ENCODE measurements at places on chromosomes 7 and 10.
A peak's percentile ranks its signal among the peaks of the same experiment; 100 is the strongest.

GRCh38 chr7:121428855-121429489, 32.9 kb upstream of the FAM3C start:
- no peak for DNase-seq

DNA sequence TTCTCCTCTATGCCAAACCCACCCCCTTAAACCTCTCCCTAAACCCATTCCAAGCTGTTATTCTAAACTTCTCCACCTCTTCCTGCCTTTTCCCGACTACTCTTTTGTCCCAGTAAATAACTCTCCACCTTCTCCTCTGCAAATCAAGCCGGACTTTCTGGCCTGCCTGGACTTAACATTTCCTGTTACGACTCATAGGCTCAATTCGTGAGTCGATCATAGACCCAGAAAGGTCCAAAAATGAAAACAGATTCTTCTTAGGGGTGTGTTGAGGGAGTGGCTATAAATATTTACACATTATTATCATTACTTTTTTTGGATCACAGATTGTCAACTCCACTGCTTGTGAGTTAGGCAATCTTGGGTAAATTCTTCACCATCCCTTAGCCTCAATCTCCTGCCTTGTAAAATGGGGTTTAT, 59.0 kb upstream of the HABP2 start:
- DNase-seq = no peak

GRCh38 chr10:125521721-125522680, 161.0 kb downstream of the TEX36 start:
- peak; percentile 63 for DNase-seq

DNA sequence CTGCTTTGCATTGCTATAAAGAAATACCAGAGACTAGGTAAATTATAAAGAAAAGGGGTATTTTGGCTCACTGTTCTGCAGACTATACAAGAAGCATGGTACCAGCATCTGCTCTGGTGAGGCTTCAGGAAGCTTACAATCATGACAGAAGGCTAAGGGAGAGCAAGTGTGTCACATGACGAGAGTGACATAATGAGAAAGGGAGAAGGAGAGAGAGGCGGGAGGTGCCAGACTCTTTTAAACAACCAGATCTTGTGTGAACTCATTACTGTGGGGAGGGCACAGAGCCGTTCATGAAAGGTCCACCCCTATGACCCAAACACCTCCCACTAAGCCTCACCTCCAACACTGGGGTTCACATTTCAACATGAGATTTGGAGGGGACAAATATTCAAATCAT, 59.0 kb upstream of the WNT16 start:
- no peak for DNase-seq

GRCh38 chr10:63250032-63250431, 116.9 kb downstream of the NRBF2 start:
- no peak for DNase-seq

GRCh38 chr10:101311185-101312066, 42.5 kb upstream of the BTRC start:
- DNase-seq = no peak

GRCh38 chr7:158407581-158408317, 179.9 kb downstream of the PTPRN2 start:
- no peak for DNase-seq

- peak; percentile 52 for DNase-seq
These were observed 281.4 kb upstream of the TAC1 start for GRCh38 chr7:97450516-97450915.

DNA sequence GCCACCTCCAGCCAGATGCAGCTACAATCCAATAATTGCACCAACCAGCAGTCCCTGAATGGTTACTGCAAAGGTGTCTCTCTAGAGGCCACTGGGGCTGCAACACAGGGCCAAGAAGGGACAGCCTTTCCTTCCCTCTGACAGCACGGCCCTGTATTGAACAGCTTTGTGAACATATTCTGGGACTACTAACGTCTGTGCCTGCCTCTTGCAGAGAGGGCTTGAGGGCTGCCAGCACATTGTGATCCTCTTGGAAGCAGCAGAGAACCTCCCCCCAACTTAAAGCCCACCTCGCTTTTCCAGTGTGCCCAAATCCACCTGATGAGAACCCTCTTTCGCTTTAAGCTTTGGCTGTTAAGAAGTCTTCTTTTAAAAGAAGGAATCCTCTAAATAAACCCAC, 415.9 kb downstream of the RPS24 start:
- no peak for DNase-seq

DNA sequence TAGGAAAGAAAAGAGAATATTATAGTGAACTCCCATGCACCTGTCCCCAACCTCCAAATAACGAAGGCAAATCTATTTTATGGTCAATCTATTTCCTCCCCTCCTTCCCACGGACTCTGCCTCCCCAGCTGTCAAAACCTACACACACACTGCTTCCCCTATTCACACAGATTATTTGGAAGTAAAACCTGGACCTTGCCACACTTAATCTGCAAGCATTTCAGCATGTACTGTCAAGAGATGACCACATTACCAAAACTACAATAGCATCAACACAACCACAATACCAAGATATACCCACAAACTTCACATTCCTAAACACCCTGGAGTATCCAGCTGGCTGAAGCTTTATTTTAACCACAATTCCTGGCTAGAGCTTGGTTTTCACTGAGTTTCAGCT, 27.8 kb upstream of the KCNK18 start:
- no peak for DNase-seq

DNA sequence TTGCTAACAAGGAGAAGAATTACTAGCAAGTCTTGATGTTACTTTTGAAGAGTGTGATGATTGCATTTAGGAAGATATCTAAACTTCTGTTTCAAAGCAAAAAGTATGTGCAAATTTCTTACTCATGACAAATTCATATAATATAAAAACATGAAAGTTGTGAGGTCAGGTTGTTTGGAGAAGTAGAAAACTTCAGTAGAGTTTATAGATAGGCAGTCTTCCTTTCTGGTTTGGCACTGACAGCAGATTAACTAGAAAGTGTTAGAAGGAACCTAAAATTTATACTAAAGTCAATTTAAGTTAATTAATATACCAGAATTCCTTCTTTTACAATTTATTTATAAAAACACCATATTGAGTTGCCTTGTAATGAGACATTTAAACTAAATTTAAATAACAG, 16.9 kb downstream of the PTEN start:
- DNase-seq = no peak

DNA sequence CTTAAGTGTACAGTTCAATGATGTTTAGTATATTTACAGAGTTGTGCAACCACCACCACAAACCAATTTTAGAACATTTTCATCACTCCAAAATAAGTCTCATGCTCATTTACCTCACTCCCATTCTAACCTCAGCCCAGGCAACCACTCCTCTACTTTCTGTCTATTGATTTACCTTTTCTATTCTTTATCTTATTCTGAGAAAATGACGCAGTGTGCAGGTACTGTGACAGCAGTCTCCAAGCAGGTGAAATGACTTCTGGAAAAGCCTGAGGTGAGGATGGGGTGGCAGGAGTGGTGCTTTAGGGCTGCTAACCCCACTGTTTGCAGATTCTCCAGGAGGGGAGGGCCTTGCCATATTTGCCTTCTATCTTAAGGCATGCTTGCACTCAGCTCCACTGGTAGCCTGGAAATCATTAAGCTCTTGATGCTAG, 39.5 kb downstream of the GARS1 start:
- DNase-seq = no peak

DNA sequence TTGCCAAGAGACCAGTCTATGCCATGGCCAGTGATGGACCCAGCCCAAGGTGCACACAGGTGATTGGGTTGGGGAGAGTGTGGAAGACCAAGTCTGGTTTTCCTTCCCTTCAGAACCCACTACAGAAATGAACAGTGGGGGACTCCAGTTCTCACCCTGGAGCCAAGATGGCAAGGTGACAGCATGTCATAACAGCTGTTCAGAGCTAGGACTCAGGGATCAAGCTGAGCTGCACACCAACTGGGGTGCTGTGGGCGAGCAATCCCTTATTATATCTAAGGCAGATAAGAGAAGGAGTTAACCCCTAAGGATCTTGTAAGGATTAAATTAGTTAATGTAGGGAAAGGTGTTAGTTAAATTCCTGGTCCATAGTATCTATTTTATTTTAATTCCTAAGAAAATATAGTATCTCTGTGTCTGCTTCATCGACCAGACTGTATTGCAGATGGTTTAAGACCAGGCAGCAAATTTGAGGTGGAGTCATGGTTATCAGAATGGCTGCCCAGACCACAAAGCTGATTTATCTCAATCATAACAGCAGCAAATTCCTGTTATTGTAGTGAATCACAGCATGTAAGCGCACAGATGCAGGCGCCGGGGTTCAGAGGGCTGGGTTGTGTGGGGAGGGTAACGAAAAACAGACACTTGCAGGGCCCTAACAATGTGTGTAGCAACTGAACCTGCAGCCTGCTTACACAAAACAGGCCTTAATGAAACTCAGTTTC, 208.7 kb upstream of the ZNF32 start:
- no peak for DNase-seq

- no peak for DNase-seq
These were observed 86.6 kb upstream of the MDFIC start for GRCh38 chr7:114835303-114835702.

DNA sequence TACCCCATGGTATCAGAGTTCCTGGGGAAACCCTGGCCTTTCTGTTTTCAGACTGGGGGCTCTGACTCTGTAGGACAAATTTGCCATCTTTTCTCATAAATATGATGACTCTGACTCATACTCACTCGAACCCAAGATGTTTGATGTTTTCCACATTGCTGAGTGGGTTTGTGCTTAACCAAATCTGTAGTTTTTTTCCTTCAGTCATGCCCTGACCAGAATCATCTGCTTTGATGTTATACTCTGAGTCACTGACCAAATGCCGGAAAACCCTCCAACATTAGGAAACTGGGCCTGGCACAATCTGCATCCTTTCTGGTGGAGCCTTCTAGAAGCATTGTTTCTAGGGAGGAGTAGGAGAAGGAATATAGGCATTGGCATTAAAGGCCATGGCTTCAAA, 118.7 kb downstream of the C10orf105 start:
- no peak for DNase-seq

DNA sequence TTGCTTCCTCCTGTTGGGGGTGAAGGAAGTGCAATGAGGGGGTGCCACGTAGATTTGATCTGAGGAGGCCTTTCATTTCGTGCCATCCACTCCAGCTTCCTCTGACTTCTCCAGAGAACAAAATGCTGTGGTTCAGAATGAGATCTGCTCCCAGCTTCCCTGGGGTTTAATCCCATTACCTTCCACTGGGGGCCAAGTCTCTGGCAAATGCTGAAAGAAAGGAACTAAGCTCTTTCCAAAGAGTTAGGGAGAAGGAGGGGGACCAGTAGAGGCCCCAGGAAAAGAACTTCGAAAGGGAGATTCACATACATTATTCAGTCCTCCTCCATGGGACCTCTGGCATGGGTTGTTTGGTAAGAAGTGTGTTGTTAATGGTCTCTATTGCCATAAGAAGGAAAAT, 727.0 kb downstream of the TYW1 start:
- no peak for DNase-seq

GRCh38 chr7:105766421-105767073, 109.9 kb downstream of the ATXN7L1 start:
- no peak for DNase-seq

- no peak for DNase-seq
These were observed 60.7 kb downstream of the ABCB4 start for GRCh38 chr7:87414794-87415188.

- DNase-seq = peak; percentile 34
These were observed 174.4 kb downstream of the ST7 start for GRCh38 chr7:117127585-117128168.

DNA sequence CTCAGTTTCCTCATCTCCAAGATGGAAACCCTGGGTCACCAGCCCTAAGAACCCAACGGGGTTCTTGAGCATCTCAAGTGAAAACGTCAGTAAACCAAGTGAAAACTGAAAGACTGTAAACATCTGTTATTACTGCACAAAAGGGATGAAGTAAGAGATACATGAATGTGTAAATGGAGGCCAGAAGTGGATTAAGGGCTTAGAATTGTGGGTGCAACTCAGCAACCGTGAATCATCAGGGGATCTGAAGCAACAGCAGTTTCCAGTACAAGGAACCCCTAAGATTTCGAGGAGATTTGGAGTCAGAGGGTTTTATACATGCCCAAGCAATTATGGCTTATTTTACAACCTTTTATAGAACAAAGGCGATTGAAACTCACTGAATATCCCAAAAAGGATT, 95.7 kb upstream of the SVIL start:
- no peak for DNase-seq

DNA sequence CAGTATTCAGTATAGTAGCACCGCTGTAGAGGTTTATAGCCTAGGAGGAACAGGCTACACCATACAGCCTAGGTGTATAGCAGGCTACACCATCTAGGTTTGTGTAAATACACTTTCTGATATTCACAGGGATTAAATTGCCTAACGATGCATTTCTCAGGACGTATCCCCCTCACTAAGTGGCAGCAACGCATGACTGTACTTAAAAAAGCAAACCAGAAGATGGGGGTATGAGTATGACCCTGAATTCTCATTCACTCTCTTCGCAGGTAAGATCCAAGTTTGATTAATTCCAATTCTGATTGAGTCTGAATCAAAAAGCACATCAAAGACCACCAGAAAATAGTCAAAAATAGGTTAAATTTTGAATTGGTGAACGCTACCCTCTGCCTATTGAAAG, 972 bp downstream of the ORC5 start:
- DNase-seq = peak; percentile 23

DNA sequence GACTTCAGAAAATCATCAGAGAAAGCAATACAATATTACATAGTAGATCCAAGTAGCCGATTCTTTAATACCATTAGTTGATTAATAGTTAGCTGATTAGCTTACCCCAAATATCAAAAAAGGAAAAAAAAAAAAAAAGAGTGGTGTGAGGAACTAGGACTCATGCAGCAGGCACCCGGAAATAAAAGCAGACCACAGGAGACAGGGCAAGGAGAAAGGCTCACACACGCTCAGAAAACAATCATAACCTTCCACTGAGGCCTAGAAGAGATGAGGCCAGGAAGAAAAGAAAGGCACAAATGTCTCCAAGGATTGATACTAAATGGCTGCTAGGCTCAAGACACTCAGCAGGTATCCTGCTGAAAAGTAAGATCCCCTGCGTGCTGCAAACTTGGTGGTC, 25.9 kb downstream of the TRDMT1 start:
- DNase-seq = no peak

DNA sequence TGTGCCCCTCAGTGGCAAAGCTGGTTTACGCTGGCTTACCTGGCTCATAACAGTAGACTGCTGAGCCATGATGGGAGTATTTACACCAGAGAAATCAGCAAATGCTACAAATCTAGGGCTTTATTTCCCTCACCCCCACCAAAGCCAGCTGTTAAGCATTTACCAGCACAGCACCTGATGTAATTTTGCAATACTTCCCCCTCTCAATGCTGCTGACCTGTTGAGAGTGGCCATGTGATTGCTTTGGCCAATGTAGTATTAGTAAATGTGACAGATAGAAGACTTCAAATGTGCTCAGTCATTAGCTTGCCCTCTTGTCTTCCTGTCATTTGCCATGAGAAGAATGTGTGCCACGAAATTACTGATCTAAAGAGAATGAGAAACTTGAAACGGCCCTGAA, 46.6 kb downstream of the HERPUD2 start:
- no peak for DNase-seq

GRCh38 chr10:92573091-92573797, 649 bp downstream of the IDE start:
- DNase-seq = peak; percentile 9
